ENCODE measurements at places on chromosomes 6 and 20. TPM values are rescaled to one million over a fixed set of nuclear protein-coding genes. Genes with fewer than 3 reads are reported as not detected.

DNA sequence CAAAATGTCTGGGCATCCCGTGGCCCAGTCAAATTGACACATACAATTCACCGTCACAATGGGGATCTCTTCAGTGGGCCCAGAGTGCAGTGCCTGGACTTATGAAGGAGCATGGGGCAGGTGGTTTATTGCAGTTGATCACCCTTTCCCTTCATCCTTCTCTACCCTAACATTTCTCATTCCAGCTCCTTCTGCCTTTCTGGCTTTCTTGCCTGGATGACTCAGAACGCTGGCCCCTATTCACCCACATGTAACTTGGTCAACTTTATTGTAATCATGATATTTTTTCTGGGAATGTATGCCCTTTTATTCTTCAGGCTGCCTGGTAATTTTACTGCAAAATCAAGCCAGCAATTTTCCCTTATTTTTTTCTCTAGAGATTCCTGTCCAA lies 179.9 kb upstream of the DTNBP1 start:
- no peak for DNase-seq

GRCh38 chr6:154805288-154805911 lies 72.2 kb downstream of the SCAF8 start:
- DNase-seq, result no peak

GRCh38 chr20:3223651-3223993 lies 14.3 kb downstream of the ITPA start:
- DNase-seq, result no peak

DNA sequence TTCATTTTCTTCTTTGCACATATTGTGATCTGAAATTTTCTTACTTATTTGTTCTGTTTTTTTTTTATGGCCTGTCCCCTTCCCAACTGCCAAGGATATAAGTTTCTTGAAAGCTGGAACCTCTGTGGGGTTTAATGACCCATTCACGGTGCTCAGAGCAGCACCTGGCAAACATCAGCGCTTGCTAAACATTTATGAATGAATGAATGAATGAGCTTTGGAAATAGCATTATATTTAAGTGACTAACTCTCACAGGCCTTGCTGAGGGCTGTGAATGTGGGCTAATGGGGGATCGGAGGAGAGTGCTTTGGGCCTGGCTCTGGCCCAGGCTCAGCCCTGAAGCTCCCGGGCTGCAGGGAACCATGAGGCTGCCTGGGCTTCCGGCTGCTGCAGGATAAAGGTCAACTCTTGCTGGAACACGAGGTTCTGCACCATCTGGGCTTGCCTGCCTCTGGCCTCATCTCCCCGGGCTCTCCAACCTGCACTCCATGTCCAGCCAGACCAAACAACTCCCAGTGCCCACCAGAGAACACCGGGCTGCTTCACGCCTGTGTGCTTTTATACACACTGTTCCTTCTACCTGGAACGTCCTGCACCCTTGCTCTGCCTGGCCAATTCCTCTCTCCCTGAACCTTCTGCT lies 14.6 kb upstream of the ARMC12 start:
- DNase-seq, result peak; percentile 80

GRCh38 chr6:156659822-156660198 lies 117.4 kb upstream of the ARID1B start:
- DNase-seq, result no peak

Gene C6orf132
- 1.9 TPM for total RNA-seq

All from Right ventricle myocardium superior (tissue), 1 donor.